ENCODE measurements at places on chromosomes 16 and 17.

DNA sequence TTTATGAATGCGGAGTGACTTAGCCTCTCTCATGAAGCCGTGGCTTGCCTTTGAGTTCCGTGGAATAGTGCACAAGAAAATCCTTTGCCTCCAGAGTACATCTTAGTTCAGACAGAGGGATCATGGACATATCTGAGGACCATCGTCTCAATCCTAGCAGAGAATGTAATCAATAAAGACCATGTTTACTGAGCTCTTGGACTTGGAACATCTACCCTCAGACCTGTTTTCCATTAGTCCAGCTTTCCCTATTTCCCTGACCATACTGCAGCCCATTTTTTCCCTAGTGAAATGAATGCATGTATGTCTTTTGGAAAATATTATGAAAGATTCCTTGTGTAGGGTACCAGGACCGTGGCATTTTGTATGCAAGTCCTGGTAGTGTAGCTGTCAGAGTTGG, 90.2 kb downstream of the PLCG2 start:
- DNase-seq = no peak

DNA sequence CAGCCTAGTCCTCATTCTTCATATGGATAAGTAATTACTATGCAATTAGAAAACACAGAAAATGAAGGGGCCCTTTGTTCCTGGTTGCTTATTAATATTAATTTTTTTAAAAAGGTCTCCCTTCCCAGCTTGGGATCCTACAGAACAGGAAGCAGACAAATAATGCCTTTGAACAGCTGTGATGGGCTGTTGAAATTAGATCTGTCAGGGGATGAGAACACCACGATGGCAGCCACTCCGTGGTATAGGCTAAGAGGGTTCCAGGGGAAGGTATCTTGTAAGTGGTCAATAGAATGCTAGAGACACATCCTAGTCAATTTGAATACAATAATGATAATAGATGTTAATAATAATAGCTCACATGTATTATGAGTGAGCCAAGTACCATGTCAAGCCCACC, 83.1 kb downstream of the CCDC182 start:
- DNase-seq = no peak

DNA sequence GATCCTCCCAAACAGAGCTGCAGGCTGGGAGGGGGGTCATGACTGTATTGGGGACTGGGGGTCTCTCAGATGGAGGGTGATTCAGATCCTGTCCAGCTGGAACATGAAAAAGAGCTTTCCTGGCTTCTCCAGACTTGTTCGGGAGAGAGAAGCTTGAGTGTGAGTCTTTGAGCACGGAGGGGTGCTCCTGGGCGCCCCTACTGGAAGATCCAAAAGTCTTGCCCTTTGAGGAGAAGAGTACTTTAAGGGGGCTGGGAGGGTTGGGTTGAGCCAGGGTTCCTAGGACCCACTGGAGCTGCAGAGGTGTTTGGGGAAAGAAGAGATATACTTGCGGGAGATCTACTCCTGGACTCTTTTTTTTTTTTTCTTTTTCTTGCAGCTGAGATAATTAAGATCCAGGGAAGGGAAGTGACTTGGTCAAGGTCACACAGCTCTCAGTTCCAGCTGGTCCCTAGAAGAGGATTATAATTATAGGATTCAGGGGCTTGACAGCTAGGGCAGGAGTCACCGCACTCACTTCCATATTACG, 8.4 kb downstream of the RARA start:
- no peak for DNase-seq

DNA sequence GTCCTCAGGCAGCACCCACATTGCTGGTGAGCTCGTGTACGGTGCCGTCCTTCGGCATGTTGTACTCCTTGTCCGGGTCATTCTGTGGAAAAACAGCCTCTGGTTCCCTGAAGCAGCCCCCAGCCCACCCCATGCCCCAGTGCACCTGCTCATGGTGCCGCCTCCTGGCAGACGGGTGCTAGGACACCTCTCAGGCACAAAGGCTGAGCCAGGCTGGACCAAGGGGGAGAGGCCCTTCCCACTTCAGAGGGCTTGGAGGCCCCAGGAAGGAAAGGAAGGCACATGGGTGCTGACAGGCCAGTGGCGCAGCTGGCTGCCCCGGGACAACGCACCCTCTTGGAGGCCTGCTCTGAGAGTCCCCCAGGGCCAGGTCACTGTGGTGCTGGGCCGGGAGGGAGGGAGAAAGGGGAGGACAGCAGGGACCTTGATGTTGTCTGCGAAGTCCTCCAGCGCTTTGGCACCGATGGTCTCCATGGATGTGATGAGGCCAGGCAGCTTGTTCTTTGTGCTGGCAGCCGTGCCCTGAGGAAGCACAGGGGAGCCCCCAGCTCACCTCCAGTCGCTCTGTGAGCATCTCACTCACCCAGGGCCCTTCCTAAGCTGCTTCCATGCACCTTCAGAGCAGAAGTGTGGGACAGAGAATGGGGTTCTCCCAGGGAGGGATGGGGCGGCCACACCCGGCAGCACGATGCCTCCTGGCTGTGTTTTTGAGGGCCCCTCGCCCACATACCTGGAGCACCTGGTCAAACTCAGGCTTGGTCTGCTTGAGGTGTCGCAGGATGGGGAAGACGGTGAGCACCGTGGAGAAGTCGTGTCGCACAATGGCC, 9.3 kb downstream of the ZACN start:
- no peak for DNase-seq

DNA sequence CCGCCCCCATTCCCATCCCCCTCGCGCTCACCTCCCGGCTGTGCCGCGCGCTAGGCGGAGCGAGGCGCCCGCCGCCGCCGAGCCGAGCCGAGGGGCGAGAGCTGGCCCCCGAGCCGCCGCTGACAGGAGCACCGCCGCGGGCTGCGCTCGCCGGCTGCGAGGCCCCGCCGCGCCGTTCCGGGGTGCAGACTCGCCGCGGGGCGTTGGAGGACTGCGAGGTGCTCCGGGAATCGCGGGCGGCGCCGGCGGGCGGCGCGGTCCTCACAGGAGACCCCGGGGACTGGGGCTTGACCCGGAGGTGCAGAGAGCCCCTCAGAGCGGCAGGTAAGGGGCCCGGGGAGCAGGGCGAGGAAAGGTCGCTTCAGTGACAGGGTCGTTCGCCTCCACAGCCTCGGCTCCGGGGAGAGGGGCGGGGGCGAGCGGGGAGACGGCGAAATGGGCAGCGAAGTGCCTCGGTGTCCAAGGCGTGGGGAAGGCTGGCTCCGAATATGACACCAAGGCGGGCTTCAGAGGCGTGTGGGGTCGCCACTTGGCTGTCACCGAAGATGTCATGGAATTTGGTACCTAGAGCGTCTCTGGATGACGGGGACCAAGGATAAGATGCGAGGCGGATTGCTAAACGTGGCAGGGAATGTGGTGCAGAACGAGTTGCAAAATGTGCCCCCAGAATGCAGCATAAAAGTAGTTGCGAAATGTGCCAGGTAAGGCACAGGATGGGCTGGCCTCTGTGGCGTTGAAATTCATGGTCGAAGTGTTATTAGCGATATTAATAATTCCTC, 580 bp downstream of the TANC2 start:
- no peak for DNase-seq

GRCh38 chr16:87828071-87828906, 41.0 kb downstream of the SLC7A5 start:
- no peak for DNase-seq
